Effector CD4-positive, alpha-beta T cell (primary cell): ENCODE measurements at places on chromosomes 13 and 19.

- no peak for DNase-seq
Observed at GRCh38 chr13:66322936-66323335, 907.2 kb downstream of the PCDH9 start.

DNA sequence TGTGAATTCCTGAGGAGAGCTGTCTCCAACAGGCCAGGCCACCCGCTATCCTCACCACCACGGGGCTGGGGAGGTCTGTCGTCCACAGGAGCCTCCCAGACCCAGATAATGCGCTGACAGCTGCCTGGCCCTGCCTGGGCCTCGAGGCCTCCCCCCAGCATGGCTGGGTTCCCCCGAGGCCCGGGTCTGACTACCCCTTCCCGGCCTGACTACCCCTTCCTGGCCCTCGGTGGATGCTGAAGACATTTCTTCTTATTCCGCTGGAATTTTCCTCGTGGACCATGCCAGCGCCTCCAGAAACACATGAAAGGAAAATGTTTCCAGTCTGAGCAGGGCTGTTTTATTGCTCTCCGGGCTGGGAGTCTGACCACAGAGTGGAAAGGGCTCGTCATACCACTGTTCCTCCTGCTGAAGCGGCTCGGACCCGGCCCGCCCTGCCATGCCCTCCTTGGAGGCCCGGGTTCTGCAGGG, 16.8 kb upstream of the COMP start:
- DNase-seq: no peak

GRCh38 chr19:18017275-18018083, 9.5 kb downstream of the ARRDC2 start:
- no peak for DNase-seq

GRCh38 chr19:54439174-54439851, 9.7 kb upstream of the LENG8 start:
- DNase-seq: no peak

DNA sequence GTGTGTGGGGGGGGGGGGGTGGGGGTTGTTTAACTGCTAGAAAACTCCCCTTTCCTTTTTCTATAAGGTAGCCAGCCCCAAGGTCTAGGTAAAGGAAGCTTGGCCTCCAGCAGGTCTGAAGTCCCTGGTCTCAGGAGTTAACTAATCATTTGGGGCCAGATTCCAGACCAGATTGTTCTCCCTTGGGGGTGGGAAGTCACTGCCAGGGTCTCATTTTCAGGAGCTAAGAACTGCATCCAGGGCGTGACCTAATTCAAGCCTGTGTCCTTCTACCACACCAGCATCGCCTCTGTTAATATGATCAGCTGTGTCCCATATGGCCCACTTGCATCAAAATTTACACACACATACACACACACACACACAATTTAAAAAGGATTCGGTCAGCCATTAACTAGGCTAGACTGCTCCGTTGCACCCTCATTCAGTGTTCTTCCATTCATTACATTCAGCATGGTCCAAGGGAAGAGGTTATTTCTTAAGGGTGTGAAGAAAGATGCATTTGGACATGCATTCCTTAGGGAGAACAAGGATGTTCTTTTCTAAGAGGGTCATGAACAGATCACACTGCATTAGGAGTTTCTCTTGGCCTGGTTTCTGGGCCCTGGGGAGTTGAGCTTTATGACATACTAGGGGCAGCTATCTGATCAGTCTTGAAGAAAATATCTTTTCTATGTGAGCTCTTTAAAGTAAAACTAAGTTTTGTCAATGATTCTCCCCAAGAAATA, 91.0 kb downstream of the FGF14 start:
- DNase-seq: no peak

DNA sequence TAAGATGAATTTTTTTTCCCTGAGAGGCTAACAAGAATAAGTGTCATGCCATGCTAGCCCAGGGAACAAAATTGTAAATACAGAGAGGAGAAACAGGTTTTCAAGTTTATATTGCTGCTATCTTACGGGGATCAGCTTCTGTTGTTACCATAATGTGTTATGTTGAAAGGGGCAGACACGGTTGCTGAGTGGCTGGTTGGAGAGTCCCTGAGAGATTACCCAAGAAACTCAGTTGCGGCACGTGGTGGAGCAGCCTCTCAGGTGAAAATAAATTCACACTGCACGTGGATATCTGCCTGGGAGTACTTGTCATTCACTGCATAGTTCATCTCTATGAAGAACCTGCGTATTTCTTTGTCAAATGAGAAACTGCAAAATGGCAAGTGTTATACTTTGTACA, 293.6 kb downstream of the TDRD3 start:
- DNase-seq: no peak

- DNase-seq: no peak
Observed at GRCh38 chr13:104798486-104798885, 1732.3 kb upstream of the SLC10A2 start.

DNA sequence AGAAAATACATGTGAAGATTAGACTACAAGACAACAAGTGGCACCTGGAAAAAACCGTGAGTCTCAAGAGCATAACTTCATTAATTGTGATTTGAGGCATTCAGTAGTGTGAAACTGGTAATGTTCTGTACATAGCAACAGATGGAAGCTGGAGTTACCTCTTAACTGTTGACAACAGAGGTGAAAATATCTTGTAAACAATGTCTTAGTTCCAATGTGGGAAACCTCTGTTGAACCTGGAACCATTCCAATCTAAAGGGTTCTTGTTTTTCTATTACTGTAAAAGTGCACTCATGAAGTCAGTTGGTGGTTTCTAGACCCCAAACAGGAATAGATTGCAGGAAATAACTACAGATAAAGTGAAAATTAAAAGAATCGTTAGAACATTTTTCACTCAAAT, 728.4 kb downstream of the SLITRK1 start:
- no peak for DNase-seq

GRCh38 chr13:35139591-35139990, 197.5 kb downstream of the NBEA start:
- DNase-seq: no peak

DNA sequence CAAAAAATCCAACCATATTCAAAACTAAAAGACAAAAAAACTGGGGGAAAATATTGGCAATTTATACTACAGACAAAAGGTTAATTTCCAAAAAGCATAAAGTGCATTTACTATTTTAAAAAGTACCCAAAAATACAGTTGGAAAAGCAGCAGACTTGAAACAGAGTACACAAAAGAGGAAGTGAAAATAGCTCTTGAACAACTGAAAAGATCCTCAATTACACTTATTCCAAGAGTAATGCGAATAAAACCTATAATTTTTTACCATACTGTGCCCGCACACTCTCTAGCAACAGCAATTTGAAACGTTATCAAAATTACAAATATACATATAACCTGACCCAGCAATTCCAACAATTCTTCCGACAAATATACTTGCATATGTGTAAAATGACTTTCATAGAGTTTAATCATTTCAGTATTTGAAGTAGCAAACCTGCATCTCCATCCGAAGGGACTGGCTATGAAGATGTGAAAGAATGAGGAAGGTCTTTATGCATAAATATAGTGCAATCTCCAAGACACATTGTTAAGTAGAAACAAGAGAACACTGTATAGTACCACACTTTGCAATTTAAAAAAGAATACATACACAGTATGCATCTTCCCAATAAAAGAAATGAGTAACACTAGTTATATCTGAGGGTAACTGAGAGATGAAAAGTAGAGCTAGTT, 25.4 kb downstream of the ALG5 start:
- no peak for DNase-seq

GRCh38 chr19:35330475-35330874, 1.5 kb downstream of the CD22 start:
- no peak for DNase-seq

GRCh38 chr19:524062-524674, 7.4 kb upstream of the CDC34 start:
- no peak for DNase-seq

GRCh38 chr13:75635828-75636435, at the start of gene LMO7:
Gene LMO7 (plus strand): TSS chr13:75636330. CDS start chr13:75636658, 328 bp downstream.
- peak; percentile 31 for DNase-seq

GRCh38 chr13:59034198-59034597, 1129.5 kb downstream of the DIAPH3 start:
- DNase-seq: no peak

DNA sequence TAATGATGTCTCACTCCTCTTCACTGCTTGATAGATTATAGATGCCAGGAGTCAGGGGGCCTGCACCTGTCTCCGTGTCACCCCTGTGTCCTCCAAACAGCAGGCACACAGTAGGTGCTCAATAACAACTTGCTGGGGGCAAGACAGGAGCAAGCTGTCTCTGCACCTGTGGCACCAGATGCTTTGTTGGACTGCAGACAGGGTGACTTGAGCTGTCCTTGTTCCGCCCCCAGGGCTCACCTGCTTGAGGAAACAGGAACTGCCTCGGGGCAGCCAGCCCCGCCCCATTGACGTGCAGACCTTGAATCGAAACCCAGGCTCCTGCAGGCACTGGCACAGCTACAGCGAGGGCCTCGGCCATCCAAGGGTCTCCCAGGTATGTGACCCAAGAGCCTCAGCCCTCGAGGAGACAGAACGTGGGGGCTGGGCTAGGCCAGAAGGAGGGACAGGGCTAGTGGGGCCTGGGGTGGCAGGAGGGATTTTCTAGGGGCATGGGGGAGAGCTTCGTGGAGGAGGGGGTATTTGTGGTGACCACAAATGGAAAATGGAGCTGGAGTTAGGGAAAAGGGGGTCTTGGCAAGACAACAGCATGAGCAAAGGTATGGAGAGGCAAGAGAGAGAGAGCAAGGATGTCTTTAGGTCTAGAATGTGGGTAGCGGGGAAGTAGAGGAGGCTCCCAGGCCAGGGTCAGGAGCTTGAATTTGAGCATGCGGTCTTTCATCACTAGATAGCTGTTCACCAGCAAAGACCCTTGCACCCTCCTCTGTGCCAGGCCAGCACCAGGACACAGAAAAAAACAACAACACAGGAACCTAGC, at the start of gene HSH2D:
Gene HSH2D (plus strand): TSS at position 287 of the 817 bp plus-strand sequence. CDS start 5,066 bp downstream, outside the sequence.
- DNase-seq: peak; percentile 68

DNA sequence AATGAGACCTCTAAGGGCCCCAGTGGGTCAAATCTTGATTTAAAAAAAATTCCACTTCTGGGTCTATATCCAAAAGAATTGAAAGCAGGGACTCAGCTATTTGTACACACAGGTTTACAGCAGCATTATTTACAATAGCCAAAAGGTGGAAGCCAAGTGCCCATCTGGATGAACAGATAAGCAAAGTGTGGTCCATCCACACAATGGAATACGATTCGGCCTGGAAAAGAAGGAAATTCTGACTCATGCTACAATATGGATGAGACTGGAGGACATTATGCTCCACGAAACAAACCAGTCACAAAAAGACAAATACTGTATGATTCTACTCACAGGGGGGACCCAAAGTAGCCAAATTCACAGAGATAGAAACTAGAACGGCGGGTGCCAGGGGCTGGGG, 76.7 kb downstream of the CACNA1A start:
- no peak for DNase-seq

DNA sequence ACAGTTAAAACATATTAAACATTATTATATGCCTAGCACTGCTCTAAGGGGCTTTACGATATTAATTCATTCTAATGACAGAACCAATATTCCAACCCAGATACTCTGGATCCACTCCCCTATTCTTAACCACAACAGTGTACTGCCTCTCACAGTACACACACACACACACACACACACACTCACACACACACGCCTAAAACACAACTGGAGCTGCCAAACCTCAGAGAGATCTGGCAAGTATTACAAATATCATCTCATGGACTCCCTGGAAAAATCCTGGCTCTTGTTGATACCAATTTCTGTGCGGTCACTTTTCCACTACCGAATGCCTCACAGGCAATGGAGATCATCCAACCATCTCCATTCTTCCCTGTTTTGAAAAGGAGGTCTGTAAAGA, 1.3 kb downstream of the ZNF780A start:
- DNase-seq: no peak

DNA sequence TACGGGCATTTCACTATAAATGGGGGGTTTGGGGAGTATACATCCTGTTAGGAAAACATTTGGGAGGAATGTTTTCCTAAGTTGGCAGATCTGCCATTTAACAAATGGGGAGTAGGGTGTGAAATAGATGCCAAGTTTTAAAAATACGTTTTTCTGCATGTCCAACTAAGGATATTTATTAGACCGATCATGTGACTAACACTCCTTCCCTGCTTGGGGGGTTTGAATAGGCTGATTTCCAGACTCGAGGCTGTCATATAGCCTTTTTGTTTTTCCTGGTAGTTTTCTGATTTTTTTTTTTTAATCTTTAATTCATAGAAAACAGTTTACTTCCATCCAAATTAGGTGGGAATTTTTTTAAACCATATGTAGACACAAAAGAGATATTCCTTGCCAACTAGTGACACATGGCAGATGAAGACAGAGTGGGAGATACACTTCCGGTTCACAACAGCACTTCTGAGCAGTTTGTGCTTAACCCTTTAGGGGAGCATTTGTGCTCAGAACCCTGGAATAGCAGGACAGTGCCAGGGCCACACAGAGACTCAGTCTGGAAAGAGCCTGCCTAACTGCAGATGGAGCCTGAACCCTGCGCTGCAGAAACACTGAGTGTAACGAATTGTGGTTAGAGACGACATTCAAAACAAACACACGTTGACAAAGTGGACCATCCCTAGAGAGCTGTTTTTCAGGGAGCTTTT, 5.6 kb upstream of the GATAD2A start:
- no peak for DNase-seq

- DNase-seq: no peak
Observed at GRCh38 chr19:6226012-6226411, 53.8 kb downstream of the MLLT1 start.

GRCh38 chr19:30669329-30670010, 297.3 kb downstream of the ZNF536 start:
- peak; percentile 26 for DNase-seq

DNA sequence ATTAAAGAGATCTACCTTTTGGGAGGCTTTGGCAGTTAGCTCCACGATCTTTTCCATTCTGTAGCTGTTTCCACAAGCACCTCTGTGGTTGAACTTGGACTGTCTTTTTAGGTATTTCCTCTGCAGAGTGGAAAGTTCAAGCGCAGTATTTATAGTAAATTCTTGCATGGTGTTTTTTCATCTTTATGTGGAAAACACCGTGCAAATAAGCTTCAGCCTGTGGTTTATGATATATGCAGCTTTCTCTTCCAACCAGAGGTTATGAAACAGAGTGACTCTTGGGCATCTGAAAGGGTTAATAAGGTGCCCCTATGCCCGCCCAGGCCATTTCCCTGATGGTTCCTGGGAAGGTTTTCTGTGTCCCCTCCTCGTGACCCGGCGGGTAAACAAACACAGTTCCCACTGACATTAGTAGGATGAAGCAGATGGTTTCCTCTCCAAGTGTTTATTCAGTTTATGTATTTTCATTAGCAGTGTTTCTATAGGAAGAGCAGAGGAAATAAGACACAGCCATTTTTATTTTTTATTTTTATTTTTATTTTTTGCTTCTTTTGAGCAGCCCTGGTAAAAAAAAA, 39.7 kb upstream of the RNF113B start:
- DNase-seq: no peak

GRCh38 chr19:3336680-3337523, 29.5 kb upstream of the NFIC start:
- DNase-seq: no peak

GRCh38 chr13:39892721-39893685, 237.5 kb downstream of the COG6 start:
- DNase-seq: no peak

GRCh38 chr19:55451163-55451964, 8.3 kb upstream of the SHISA7 start:
- DNase-seq: no peak
